ENCODE measurements at places on chromosomes 2 and 18. TPM values are rescaled to one million over a fixed set of nuclear protein-coding genes. Genes with fewer than 3 reads are reported as not detected.
A peak's percentile ranks its signal among the peaks of the same experiment; 100 is the strongest.

DNA sequence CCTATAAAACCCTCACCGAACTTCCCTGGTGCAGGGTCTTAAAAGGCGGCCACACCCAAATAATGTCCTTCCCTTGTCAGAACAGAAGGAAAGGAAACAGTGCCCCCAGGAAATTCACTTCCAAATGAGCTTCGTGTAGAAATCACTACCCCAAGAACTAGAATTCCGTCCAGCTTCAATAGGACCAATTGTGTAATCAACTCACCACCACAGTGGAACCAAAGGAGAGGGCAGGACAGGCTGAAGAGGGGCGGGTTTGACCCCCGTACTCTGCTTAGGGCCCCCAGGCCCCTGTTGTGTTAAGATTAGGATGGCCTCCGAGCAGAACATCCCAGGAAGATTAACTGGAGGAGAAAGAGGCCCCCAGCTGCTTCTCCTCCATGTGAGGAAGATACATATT, 24.1 kb downstream of the GPR35 start:
- DNase-seq = no peak

The GRHL1 gene
- 6.6 TPM for total RNA-seq

GRCh38 chr2:216553093-216553478, 54.4 kb downstream of the RPL37A start:
- no peak for DNase-seq

DNA sequence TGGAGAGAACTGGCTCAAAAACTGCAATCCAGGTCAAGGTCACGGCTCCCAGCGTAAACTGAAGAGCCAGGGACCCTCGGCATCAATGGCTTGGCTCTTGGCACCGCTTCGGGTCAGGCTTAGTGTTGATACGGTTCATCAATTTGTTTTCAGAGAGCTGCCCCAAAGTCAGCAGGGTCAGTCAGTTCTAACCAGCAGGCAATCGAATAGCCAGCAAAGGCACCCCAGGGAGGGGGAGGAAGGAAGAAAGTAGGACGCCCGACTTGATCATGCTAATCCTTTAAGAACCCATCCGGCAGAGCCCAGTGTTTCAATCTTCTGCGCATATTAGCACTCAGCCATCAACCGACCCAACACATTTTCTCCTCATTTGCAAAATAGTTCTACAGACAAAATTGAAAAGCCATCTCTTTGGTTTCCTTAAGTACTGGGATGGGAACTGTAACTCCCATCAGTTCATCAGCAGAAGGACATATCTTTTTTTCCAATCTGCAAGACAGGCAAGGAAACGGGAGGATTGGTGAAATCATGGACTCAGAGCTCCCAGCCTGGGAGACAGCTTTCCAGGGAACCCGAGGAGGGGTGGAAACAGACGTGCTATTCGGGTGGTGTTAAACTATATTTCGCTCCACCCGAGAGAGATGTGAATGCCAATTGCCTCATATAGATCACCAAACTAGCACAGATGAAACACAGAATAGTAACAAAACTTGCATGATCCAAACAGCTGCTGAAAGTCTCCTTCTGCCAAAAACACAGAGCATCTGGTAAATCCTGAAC, 40.7 kb upstream of the CABLES1 start:
- no peak for DNase-seq

- no peak for DNase-seq
Measured at GRCh38 chr2:217797661-217798069, 205.1 kb downstream of the TNS1 start.

GRCh38 chr2:211161236-211161635, 604.8 kb downstream of the CPS1 start:
- no peak for DNase-seq

The UGT1A6 gene
- 57.4 TPM for total RNA-seq

The TUBB8B gene
- total RNA-seq = not detected

GRCh38 chr2:111198701-111199100, 78.0 kb downstream of the BCL2L11 start:
- no peak for DNase-seq

DNA sequence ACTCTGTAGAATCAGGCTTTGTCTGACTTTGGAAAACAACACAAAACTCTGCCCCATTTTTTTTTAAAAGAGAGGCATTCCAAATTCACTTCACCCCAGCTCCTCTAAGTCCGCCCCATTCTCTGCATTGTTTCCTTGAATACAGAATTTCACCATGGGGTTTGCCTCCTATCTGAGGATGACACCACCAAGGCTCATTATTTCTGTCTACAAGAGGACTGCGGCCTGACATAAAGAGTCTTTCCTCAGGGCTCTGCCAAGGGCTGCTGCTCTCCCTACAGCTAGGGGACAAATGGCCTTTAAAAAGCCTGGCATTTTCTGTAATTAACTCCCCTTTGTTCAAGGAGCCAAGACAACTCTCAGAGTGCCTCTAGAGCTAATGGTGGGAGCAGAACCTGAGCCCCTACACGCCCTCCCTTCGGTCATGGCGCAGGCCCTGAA, 4.6 kb downstream of the CHST10 start:
- no peak for DNase-seq

- peak; percentile 53 for DNase-seq
Measured at GRCh38 chr2:200305797-200306195, 697 bp upstream of the SPATS2L start.

DNA sequence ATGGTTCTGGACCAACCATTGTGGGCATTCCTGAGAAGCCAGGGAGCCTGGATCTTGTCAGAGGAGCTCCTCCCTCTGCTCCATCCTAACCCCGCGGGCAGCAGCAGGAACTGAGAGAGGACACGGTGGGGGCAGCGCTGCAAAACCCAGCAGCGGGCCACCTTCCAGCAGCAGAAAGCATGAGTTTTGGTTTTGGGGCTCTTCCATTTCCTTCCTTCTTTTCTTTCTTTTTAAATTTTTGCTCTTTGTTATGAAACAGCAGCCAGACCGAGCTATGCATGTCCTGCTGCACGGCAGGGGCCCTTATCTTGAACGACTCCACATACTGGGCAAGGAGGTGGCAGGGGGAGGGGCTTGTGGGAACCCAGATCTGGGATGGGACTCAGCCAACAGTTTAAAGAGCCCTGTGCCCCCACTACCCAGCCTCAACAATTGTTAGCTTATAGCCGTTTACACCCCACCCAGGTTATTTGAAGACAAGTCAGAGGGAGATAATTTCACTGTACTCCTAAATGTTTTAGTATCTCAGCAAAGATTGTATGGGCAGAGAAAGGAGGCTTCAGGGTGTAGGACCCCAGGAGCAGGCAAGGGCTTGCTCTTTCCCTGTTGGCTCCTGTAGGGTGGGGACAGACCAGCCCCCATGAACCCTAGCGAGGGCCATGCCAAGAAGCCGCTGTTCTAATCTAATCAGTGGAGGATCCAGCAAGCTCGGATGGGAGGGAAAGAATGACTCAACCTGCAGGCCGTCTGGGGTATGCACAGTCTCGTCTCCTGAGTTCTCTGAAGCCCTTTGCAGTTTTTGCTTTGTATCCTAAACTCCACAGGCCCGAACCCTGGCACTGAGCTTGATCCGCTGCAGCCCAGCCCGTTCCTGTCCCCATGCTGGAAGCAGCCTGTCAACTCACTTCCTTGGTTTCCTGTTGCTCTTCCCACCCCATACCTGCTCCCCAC, 75.3 kb downstream of the LRRFIP1 start:
- peak; percentile 77 for DNase-seq

DNA sequence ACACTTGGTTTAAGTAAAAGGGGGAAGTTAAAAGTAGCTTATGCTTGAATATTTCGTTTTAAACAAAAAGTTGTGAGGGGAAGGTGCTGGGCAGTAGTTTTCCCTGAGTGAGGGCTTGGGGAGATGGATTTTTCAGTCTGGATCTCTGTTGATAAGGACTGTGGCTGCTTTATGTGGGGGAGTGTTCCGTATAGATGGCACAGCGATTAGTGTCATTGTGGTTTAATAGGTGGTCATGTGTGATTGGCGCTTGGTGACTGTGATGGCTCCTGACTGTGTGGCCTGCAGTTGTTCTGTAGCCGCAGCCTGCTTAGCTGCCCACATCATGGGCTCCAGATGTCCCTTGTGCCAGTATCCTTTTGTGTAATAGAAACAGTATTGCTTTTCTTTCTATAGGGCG, 156.2 kb downstream of the WDSUB1 start:
- no peak for DNase-seq

DNA sequence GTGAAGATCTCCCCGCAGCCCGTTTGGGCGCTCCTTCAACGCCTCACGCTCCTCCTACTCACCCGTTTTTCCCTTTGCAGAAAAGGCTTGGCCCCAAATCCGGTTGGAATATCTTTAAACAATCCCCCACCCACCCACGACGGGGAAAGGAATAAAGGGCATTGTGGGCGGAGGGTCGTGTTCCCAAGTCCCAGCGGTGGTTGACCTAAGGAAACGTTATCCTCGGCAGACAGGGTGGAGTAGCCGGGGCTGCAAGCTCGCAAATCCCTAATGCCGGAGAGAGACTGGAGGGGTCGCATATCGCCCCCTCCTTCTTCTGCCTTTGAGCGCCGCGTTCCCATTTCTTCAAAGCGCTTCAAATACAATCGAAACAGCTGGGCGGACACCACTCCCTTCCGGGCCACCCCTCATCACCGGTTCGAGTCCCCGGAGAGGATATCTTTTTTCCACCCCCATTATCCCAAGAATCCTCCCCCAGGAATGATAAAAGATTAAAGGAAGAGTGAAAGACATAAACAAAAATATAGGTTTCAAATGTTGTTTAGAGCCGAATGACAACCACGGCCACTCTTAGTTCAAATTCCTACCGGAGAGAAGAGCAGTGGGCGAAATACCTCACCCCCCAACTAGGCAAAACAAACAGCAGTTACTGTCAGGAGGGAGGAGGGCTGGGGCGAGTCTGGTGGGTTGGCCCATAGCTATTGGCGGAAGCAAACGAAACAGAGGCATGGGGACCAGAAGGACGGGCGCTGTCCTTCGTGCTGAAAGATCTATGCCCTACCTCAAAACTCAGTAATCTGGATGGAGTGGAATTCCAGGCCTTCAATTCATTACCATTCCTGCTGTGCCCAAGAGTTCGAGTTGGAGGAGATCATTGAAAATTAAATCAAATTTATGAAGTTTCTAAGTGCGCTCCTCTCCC, 2.8 kb upstream of the GAD1 start:
- no peak for DNase-seq

The LRRC30 gene
- total RNA-seq = not detected

DNA sequence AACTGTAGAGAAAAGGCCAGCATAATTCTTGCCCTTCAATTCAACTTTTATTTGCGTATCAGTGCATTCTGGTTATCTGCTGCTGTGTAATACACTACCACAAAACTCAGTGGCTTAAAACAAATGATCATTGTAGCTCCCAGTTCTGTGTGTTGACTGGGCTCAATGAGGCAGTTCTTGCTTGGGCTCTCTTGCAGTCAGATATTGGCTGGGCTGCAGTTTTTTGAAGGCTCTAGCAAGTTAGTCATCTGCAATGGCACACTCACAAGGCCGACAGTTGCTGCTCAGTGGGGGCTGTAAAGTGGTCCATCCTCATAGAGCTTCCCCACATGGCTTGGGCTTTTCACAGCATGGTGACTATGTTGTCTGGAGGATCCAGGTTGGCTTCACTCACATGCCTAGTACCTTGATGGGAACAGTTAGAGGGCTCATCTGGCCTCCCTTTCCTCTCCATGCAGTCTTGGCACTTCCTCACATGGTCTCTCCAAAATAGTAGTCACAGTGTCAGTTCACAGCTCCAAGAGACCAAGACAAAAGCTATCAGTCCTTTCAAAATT, 110.6 kb upstream of the TNP1 start:
- DNase-seq = no peak

The ARPC2 gene
- total RNA-seq = 210 TPM

GRCh38 chr2:70388128-70388527, 86.3 kb upstream of the FAM136A start:
- no peak for DNase-seq

Measured in Peyer's patch (tissue), 4 donors.